ENCODE measurements at places on chromosomes 11 and 22. TPM values are rescaled to one million over a fixed set of nuclear protein-coding genes. Genes with fewer than 3 reads are reported as not detected.

Gene SELENOH
- total RNA-seq: 104 TPM

Gene KDM4E
- not detected for total RNA-seq

Gene SLC7A4
- total RNA-seq: not detected

Gene OR5P2
- not detected for total RNA-seq

Gene TSGA10IP
- not detected for total RNA-seq

Gene FIBIN
- total RNA-seq: 0.02 TPM

Gene KMT2A
- 15.4 TPM for total RNA-seq

Gene MB
- total RNA-seq: 8.7 TPM

Gene MPZL3
- 0.25 TPM for total RNA-seq

Gene PANX1
- 33.1 TPM for total RNA-seq

Gene PATE4
- total RNA-seq: not detected

Gene SLC15A3
- not detected for total RNA-seq

Gene KCNK7
- 0.51 TPM for total RNA-seq

Gene GNB1L
- 18.7 TPM for total RNA-seq

Gene TAF6L
- total RNA-seq: 14.2 TPM

Gene TRPC6
- 0.82 TPM for total RNA-seq

Gene MTCH2
- 153 TPM for total RNA-seq

Gene AQP11
- total RNA-seq: 1.4 TPM

Gene MMP1
- total RNA-seq: 0.71 TPM

Gene POLR2L
- 703 TPM for total RNA-seq

Gene INS
- not detected for total RNA-seq

Gene NLRP10
- not detected for total RNA-seq

Gene PSMC3
- 192 TPM for total RNA-seq

Gene RTL10
- total RNA-seq: 8.6 TPM

Gene KRTAP5-11
- not detected for total RNA-seq

All from A549 treated with AZD2906 at 1 μM for 4 hours (cell line).